ENCODE measurements at places on chromosomes 11 and 22. TPM values are rescaled to one million over a fixed set of nuclear protein-coding genes. Genes with fewer than 3 reads are reported as not detected.

FAM76B gene
- total RNA-seq, result 15.0 TPM

TIGD3 gene
- total RNA-seq, result 0.19 TPM

NAGA gene
- total RNA-seq, result 22.0 TPM

ARHGAP8 gene
- total RNA-seq, result 0.28 TPM

PLAAT2 gene
- total RNA-seq, result not detected

FAM111A gene
- 44.8 TPM for total RNA-seq

CNTF gene
- total RNA-seq, result 1.1 TPM

DEUP1 gene
- total RNA-seq, result not detected

IGF2 gene
- 1.7 TPM for total RNA-seq

OR56A1 gene
- total RNA-seq, result not detected

MYBPC3 gene
- total RNA-seq, result not detected

OVCH2 gene
- not detected for total RNA-seq

TMEM109 gene
- total RNA-seq, result 21.4 TPM

RIBC2 gene
- 0.28 TPM for total RNA-seq

All from regular cardiac myocyte (primary cell).